GM12891 (cell line): ENCODE measurements at places on chromosomes 13 and 19.

DNA sequence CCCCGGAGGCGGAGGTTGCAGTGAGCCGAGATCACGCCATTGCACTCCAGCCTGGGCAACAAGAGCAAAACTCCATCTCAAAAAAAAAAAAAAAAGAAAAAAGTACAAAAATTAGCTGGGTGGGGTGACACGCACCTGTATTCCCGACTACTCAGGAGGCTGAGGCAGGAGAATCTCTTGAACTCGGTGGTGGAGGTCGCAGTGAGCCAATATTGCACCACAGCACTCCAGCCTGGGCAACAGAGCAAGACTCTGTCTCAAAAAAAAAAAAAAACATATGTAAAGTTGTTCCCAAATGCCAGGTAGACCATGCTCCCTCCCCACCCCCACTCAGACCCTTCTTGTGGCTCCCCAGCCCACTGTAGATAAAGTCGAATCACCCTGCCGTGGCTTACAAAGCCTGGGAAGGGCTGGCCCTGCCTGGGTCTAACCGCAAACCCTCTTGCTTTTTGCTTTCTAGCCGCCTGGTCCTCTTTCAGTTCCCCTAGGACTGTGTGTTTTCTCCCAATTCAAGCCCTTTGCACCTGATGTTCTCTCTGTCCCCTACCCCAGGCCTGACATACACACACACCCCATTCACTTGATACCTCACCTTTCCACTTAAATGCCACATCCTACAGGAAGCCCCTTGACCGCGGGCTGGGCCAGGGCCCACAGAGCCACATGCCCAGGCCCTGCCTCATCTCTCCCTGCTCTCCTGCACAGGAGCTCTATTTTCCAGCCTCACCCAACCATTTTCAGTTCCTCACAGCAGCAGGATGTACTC is 34.4 kb downstream of the MAP4K1 start:
- peak; percentile 68 for DNase-seq

- no peak for DNase-seq
Observed at GRCh38 chr19:55014714-55015113, 23.4 kb downstream of the GP6 start.

DNA sequence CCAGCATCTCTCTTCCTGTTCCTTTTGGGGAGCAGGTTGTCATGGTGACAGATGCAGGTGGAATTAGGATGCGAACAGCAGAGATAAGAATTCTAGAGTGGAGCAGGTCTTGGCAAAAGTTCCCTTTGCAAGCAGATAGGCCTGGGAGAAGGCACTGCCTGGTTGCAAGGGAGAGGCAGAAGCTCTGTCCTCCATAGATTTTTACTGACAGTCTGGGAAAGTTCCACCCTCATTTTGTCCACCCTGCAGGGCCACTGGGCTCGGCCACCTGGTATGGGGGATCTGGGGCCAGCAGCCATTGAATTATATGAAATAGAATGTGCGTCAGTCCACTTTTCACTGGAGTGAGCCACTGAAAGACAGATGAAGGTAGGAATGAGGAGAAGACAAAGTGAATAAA is 141.7 kb downstream of the IER2 start:
- no peak for DNase-seq

DNA sequence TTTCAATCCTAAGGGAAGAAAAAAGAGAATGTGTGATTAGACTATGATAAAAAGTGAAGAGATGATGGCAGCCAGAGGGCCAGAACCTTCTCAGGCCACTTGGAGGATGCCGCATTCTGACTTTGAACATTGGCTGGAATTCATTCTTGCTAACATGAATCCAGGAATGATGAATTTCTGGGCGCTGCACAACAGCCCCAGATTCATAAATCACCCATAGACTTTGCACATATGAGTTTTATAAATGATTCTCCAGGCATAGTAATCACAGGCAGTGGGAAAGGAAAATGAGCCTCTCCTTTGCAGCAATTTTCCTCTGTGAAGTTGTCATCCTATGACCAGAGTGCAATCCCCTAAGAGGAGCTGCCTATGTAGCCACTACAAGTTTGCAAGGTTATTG is 555.4 kb downstream of the KCTD12 start:
- DNase-seq = no peak

- no peak for DNase-seq
Observed at GRCh38 chr13:81408647-81409046, 1067.7 kb upstream of the SPRY2 start.

DNA sequence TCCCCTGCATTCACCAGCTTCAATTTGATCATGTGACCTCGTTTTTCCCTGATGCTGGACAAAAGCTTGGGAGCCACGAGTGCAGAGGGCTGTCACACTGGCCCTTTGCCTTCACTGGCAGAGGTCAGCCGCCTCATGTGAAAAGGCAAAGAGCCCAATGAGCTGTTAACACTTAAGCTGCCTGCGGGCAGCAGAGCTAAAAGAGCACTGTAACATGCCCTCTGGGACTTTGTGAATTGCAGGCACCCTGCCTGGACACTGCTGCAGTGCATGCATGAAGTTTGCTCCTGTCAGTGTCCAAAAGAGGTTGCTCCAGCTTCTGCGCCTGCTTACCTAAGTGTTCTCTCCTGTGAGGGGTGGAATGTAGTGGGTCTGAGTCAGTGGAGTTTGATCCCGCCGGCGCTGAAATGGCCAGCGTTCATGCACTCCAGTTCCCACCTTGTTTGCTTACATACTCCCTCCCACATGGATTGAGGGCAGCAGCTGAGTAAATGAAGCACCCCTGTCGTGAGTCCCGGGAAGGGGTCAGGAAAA is 193.7 kb downstream of the RFC3 start:
- no peak for DNase-seq

- no peak for DNase-seq
Observed at GRCh38 chr19:38707512-38708114, 36.7 kb downstream of the CAPN12 start.

DNA sequence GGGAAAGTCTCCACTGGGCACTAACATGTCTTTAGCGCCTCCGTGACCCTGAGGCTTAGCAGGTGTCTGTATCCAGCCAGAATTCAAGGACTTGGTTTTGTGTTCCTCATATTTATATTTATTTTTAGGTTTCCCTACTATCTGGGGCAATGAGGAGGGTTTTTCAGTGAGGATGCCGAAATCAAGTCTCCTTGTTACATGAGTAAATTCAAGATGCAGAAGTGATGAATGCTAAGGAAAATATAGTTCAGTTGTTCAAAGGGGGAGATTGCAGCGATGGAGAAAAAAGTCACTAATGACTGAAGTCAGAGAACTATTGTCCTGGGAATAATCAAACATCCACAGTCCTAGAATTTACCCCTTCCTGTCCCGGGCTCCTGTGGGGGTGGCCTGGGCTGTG is 791 bp upstream of the ADGRE2 start:
- no peak for DNase-seq

DNA sequence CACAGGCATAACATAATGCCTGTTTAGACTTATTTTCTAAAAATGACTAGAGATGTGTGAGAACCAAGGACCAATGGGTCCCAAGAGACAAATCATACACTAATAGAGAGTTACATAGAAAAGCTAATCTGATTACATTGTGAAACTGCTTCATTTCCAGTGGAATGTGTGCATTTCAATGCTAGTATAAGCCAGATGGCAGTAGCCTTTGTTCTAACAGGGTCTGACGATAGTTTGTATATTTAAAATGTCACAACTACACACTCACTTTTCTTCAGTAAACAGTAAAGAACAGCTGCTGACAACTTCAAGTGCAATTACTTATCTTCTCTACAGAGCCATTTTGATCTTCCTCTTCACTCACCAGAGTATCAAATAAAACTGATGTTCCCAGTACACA is 4.3 kb upstream of the SLITRK5 start:
- no peak for DNase-seq

DNA sequence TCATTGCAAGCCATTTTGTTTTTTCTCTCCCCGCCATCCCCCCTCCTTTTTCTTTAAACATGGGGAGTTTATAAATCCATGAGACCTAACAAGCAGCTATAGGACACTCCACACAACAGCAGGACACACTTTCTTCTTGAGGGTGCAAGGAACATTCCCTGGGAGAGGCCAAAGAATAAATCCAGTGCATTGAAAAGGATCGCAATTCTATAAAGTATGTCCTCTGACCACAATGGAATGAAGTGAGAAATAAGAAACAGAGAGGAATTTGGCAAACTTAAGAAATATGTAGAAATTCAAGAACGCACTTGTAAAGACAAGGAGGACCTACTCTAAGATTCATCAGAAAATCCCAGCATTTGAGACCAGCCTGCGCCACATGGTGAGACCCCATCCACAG is 11.9 kb downstream of the KLF2 start:
- DNase-seq = no peak

DNA sequence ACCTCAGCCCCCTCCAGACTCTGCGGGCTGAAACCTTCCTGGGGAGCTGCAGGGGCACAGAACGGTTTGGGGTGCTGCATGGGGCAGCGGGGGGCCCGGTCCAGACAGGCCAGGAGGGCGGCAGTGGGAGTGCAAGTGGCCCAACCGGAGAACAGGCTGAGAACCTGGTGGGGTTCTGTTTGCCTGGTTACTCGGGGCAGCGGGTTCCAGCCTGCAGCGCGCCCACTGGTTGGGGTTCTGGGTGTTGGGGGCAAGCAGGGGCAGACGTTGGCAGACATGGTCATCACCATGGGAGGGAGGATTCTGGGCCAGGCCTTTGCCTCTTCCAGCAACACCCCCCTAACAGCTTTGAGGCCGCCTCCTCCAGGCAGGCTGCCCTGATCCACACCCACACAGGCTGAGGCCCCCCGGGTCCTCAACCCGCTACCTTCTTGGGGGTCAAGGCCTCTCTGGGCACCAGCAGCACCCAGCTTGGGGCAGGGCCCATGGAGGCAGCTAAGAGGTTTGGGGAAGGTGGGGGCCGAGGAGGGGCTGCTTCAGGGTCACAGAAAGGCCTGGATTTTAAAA is at the start of gene PRR22:
Gene PRR22 (minus strand): TSS at position 166 of the 567 bp plus-strand sequence. CDS start 86 bp downstream, at position 80.
- DNase-seq = no peak

DNA sequence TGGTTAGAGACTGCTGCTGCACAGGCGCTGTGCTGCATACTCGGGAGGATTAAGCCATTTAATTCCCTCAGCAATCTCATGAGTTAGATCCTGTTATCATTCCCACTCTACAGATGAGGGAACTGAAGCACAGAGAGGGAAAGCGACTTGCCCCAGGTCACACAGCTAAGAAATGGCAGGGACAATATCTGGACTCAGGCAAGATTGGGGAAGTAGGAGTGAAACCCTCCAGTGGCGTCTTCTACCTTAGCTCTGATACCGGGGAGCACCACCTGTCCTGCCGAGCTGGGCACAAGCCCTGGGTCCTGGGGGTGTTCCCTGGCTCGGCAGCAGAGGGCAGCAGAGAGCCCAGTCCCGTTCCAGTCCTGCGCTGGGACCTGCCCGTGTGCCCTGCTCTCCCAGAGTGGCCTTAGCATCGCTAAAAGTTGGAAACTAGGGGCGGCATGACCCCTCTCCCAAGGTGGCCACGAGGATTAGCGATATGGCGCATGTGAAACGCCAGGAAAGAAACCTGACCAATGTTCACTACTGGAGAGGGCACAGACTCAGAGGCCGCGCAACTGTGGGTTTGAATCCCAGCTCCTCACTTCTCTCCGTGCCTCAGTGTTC is 20.5 kb downstream of the CYTH2 start:
- DNase-seq = peak; percentile 90

- no peak for DNase-seq
Observed at GRCh38 chr13:43579321-43579720, 207.5 kb downstream of the ENOX1 start.

GRCh38 chr13:103883164-103883563 is 816.9 kb upstream of the SLC10A2 start:
- no peak for DNase-seq

DNA sequence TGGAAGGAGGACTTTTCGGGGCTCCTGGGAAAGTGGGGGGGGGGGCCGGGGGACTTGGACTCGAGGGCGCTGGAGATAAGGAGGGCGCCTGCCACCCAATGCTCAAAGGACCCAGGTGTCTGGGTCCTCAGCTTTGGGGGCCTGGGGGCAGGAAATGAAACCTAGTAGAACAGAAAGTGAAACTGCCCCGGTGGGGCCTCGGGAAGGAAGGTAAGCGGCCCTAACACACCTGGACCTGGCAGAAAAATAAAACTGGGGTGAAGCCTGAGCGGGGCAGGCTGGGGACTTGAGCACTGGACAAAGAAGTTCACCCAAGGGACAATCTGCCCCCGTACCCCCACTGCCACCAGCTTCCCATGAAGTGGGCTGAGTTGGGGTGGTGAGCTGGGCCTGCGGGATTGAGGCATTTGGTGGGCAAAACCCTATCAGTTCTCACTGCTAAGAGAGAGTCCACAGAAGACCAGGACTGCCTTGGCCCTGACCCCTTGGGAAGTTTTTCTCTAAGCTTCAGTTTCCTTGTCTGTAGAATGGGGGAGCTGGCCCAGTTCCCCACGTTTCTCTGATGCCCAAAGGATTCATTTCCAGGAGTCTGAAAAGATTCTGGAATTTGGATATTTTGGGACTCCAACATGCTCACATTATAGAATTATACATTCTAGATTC is 2.3 kb downstream of the PRKD2 start:
- peak; percentile 84 for DNase-seq

GRCh38 chr13:112657850-112658445 is 31.9 kb upstream of the ATP11A start:
- no peak for DNase-seq

GRCh38 chr13:46320406-46320805 is 66.6 kb downstream of the RUBCNL start:
- DNase-seq = no peak

GRCh38 chr19:11179716-11180297 is 17.5 kb downstream of the KANK2 start:
- DNase-seq = no peak

GRCh38 chr13:39577203-39577602 is 25.8 kb downstream of the LHFPL6 start:
- no peak for DNase-seq

GRCh38 chr13:80577285-80577684 is 236.4 kb upstream of the SPRY2 start:
- DNase-seq = no peak

DNA sequence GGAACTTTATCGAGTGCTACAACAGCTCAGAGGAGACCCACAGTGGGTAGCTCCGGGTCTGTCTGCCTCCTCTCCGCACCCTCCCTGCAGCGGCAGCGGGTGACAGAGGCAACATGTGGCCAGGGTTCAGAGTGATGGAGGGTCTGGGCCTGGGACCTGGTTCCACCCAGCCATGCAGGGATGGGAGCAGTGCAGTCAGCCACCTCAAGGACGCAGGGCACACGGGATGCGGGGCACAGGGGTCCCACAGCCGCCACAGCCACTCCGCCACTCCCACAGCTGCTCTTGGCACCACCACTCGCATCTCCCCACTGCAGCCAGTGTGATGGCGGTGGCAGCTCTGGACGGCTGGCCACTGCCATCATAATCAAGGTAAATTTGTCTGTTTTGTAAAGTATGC is 892.9 kb downstream of the OLFM4 start:
- no peak for DNase-seq

- DNase-seq = no peak
Observed at GRCh38 chr13:41061914-41062837, 867 bp downstream of the WBP4 start.

- DNase-seq = no peak
Observed at GRCh38 chr13:46596466-46596865, 43.5 kb downstream of the LRCH1 start.
